Activated naive CD4-positive, alpha-beta T cell treated with anti-CD3 and anti-CD28 coated beads for 36 hours (primary cell): ENCODE measurements at places on chromosomes 5 and 9.

DNA sequence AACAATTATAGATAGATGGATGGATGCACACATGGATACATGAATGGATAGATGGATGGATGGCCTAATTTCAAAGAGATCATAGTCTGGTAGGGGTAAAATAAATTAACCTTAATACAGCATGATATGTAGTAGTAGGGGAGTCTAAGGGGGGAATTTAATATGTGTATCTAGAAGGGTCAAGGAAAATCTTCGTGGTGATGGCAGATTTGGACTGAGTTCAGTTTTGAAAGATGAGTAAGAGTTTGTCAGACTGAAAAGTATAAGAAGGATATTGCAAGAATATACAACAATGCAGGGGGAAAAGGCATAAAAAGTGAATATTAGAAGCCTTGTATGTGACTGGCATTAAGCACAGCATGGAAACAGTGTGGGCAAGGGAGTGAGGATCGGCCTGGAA, 98.7 kb downstream of the ZNF462 start:
- no peak for DNase-seq

GRCh38 chr5:133222040-133222439, 170.2 kb downstream of the HSPA4 start:
- DNase-seq = no peak

DNA sequence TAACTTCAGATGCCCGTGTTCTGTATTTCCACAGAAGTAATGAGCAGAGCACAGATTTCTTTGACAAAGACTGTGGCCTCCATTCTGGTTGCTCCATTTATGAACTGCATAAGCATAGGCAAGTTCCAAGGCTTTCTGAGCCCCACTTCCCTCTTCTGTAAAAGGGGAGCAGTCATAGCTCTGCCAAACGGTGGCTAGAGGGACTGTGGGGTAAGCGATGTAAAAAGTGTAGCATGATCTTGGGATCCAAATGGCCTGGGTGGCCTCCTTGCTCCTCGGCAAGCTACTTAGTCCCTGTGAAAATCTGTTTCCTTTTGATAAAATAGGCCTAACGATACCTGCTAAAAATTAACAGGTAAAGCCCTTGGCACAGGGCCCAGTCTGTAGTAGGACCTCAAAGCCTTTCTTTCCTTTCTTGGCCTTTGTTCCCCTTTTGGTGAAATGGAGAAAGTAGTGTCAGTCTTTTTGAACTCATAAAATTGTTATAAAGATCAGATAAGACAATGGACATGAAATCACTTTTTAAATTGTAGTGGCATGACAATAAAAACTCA, 646.6 kb downstream of the ACTL7B start:
- DNase-seq = no peak

- no peak for DNase-seq
These were observed 64.6 kb downstream of the TSPAN17 start for GRCh38 chr5:176711883-176712282.

DNA sequence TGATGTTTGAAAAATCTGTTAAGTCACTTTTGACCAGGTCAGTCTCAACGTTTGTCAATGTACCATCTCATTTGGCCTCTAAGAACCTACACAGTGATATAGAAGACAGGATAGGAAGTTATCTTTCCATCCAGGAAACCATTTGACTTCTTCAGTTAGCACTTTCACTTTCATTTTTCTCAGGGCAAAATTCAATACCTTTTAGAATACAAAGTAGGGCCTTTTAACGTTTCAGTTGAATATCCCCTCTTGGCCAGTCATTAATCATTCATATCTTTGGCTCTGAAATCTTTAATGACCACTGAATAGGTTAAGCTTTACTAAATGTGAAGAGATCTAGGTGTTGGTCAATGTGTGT, 101.1 kb upstream of the GNAQ start:
- no peak for DNase-seq

GRCh38 chr9:69173891-69174615, at the start of gene TJP2:
TSS of gene TJP2 (plus strand) at chr9:69174277. CDS start at chr9:69174373, 96 bp downstream.
- peak; percentile 48 for DNase-seq
